ENCODE measurements at places on chromosomes 3 and 15.

GRCh38 chr3:47804577-47804976, 1.6 kb downstream of the DHX30 start:
- no peak for DNase-seq

DNA sequence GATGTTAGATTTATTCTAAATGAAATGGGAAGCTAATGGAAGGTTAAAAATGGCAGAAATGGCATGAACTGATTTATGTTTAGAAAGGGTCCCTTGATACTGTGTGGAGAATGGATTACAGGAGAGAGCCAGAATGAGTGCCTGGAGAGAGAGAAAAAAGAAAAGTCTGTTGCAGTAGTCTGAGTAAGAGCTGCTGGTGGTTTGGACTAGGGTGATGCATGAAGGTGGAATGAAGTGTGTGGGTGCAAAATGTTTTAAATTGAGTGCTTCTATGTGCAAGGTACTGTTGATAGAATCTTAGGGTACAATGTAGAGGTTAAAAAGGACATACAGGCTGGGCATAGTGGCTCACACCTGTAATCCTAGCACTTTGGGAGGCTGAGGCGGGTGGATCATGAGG, 11.4 kb upstream of the MGA start:
- DNase-seq, result no peak

GRCh38 chr3:191641789-191642188, 180.8 kb downstream of the PYDC2 start:
- no peak for DNase-seq

GRCh38 chr15:62832231-62832630, 210.3 kb upstream of the TPM1 start:
- no peak for DNase-seq

DNA sequence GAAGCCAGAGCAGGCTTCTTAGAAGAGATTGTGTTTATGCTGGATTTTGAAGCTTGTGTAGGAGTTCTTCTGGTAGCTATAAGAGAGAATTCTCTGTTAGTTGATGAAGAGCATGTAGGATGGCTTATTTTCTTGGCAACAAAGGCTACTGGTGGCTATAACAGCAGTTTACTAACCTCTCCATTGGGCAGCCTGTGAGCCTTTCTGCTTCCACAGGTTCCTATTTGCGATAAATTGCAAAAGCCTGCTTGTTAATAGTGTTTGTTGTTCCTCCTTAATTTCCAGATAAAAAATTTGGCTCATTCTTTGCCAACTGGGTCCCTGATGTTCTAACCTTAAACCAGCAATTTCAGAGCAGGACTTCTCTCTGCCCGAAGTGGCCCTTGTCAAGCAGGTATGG, 290.6 kb upstream of the TRIM42 start:
- DNase-seq, result no peak

DNA sequence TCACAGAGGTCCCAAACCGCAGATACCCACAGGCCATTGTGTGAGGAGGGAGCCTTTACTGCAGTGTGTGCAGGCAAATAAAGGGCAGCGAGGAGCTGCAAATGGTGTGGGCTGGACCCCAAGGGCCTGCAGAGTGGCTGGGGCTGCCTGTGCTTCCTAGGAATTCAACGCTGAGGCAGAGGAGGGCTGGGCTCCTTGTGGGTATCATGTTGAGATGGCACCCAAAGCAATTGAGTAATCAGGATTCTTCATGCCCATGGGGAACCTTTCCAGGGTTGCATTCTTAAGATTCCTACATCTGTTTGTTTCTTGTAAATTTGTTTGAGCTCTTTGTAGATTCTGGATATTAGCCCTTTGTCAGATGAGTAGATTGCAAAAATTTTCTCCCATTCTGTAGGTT, 85.4 kb upstream of the LIPC start:
- DNase-seq, result no peak
